Ureter (tissue), 1 donor: ENCODE measurements at places on chromosomes 7 and 10. TPM values are rescaled to one million over a fixed set of nuclear protein-coding genes. Genes with fewer than 3 reads are reported as not detected.

Gene CTAGE6
- 3.1 TPM for total RNA-seq

Gene GTF2IRD1
- total RNA-seq: 30.0 TPM

Gene ZNF117
- total RNA-seq: 30.2 TPM

Gene SYT15
- total RNA-seq: 10.4 TPM

Gene GIMAP1
- 3.5 TPM for total RNA-seq

Gene EPO
- total RNA-seq: 0.68 TPM

Gene SAP25
- 2.8 TPM for total RNA-seq

Gene TEX36
- not detected for total RNA-seq

Gene RPEL1
- not detected for total RNA-seq

GRCh38 chr10:127524229-127524628 is 24.9 kb upstream of the NPS start:
- no peak for DNase-seq

GRCh38 chr7:18228686-18229085 is 201.0 kb upstream of the PRPS1L1 start:
- DNase-seq: no peak

DNA sequence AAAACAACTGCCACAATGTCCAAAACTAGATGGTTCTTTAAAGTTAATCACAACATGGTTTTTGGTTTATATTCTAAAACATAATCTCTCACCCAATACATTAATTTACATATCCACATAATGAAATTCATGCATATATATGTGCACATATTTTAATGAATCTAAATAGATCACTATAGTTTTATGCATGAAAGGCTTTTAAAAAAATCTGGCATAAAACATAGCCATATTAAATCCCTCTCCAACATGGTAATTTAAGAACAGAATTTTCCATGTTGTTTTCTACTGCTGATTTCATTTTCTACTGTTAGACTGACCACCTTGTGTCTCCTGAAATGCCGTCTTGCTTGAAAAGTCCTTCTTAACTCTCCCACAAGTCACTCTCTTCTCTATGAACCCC is 196.1 kb upstream of the AOAH start:
- no peak for DNase-seq

GRCh38 chr10:119370111-119370741 is 162.9 kb downstream of the GRK5 start:
- no peak for DNase-seq

- DNase-seq: peak; percentile 70
Measured at GRCh38 chr7:105791926-105792325, 84.5 kb downstream of the ATXN7L1 start.

DNA sequence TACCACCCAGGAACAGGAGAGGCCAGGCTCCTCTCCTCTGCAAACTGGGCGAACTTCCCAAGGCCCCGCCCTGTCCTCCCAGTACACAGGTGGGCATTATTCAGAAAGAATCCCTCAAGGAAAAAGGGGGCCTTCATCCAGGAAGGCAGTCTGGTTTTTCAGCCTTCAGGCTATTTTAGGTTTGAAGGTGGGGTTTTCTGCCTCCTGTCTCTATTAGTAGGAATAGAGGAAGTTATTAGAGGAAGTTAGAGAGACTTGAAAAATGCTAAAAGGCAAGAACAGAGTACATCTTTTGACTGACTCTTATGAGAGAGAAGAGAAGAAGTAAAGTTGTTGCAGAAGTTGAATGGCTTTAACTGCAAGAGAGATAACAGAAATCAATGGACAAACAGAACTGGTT is 250.9 kb upstream of the SORCS1 start:
- DNase-seq: no peak

GRCh38 chr10:2980791-2981360 is 86.5 kb upstream of the PFKP start:
- DNase-seq: no peak

GRCh38 chr7:105647591-105647990 is 66.3 kb upstream of the EFCAB10 start:
- no peak for DNase-seq

GRCh38 chr10:123031124-123031523 is 22.3 kb downstream of the ACADSB start:
- no peak for DNase-seq

DNA sequence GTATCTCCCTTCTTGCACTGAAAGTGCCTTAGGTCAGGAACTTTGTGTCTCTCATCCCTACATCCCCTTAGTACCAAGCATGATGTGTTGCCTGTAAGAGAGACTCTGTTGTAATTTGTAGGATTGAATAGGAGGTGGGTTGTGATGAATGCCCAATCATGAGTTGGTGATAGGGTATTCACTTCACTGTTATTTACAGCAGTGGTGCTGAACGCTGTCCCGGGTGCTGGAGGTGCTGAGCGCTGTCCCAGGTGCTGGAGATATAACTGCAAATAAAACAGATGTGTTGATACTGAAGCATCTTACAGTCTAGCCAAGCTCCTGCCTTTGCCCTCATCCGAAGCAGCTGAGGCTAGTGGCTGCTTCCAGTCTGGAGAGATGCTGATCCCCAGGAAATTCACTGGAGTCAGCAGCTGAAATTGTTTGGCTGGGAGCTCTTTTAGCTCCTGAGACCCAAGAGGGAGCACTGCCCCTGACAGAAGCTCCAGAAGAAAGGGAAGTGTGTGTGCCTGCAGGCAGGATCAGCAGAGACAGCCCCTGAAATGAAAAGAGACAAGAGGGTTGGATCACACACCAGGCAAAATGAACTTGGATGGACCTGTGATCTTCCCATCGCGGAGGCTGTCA is 183.4 kb downstream of the SORCS3 start:
- no peak for DNase-seq

- no peak for DNase-seq
Measured at GRCh38 chr7:77765481-77765880, 32.8 kb downstream of the TMEM60 start.

GRCh38 chr7:22860784-22861482 is 38.3 kb upstream of the TOMM7 start:
- DNase-seq: no peak

DNA sequence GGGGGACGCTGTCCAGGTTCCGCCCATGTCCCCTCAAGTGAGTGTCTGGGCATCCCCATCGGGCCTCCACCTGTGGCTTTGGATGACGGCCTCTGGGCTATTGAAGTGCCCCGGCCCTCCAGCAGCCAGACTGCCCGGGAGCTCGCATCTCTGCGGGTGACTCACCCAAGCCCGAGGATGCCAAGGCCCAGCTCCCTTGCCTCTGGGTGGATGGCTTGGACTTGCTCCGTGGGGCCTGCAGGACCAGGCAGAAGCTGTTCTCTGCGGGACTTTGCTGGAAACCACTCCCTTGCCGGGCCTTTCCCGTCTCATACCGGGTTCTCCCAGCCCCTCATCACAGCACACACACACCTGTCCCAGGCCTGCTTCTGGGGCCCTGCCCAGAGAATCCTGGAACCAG is 22.4 kb downstream of the DPYSL4 start:
- DNase-seq: no peak

GRCh38 chr10:85602306-85602705 is 764.3 kb downstream of the GRID1 start:
- peak; percentile 29 for DNase-seq

GRCh38 chr7:127415060-127415742 is 22.7 kb upstream of the ZNF800 start:
- DNase-seq: no peak

DNA sequence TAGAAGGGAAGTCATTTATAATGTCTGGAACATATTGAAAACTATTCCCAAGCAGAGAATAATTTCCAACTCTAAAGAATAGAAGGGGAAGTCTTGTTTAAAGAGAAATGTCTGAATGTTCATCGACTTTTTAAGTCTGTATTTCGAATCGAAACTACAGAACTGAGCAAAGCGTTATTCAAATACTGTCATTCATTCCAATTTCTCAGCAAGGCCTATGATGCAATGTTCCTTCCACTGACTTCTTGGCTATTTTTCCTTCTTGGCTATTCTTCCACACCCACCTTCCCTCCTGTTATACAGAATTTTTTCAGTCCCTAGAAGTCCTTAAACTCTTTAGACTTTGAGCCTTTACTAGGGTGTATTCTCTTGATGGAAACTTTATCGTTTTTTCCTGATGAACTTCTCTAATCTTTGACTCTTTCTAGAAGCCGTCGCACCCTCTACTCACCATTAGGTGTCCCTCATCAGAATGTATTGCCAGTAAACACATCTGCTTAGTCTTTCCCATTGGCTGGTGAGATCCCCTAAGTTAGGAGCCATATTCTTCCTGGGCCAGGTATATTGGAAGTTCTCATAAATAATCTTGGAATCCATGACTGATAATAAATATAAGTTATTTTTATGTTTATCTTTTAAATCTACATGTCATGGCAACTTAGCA is 235.7 kb upstream of the CCDC6 start:
- no peak for DNase-seq

GRCh38 chr10:100934084-100934659 is 21.4 kb downstream of the SLF2 start:
- DNase-seq: no peak

- DNase-seq: no peak
Measured at GRCh38 chr10:89115876-89116627, 91.1 kb downstream of the CH25H start.

GRCh38 chr10:52226197-52226847 is 87.8 kb upstream of the DKK1 start:
- no peak for DNase-seq

DNA sequence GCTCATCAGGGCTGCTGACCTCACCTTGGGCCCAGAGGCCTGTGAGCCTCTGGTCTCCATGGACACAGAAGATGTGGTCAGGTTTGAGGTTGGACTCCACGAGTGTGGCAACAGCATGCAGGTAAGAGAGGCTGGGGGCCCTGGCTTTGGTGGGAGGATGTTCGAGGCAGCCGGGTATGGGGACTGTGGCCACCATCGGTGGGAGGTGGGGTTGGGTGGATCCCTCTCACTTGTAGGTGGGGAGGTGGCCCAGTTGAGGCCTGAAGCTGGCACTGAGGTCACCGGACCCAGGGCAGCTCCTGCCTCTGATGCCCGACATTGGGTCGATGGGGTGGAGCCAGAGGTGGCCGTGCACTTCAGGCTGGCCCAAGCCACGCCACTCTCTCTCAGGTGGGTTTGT is 406 bp downstream of the ZP3 start:
- no peak for DNase-seq

DNA sequence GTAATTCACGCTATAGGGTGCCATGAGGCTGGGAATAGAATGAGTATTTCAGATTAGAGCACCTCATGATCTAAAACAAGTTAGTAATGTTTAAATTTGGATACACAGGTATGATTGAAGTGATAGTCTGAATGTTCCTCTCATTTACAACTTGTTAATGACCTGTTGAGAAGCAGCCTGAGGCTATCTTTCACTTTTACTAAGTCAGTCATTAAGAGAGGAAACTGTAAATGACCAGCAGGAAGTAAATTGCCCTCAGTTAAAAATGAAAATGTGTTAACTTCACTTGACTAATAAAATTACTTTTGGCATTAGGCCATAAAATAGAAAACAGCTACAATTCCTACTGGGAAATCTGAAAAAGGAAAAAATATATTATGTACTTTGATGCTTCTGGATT is 1042.0 kb downstream of the DNAJB9 start:
- DNase-seq: no peak

DNA sequence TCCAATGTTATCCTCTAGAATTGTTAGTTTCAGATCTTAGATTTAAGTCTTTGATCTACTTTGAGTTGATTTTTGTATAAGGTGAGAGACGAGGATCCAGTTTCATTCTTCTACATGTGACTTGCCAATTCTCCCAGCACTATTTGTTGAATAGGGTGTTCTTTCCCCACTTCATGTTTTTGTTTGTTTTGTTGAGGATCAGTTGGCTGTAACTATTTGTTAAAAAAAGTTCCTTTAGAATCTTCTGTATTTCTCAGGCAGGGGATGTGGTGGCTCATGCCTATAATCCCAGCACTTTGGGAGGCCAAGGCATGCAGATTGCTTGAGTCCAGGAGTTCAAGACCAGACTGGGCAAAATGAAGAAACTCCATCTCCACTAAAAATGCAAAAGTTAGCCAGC is 151.8 kb downstream of the JMJD1C start:
- DNase-seq: no peak

DNA sequence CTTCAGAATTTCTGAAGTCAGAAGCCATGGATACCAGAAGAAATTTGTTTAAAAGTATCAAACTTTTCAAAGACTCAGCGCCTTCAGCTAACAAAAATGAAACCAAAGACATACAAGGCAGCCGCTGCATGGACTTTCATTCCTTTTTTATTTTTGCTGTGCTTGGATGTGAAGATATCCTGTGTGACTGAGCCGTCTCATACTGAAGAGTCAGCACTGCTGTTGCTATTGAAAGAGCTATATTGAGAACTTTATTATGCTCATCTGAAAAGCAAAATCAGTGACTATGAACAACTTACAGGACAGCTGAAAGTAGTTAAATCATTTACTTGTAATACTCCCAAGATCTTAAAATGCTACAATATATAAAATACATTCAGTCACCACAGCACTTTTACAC is 809.2 kb downstream of the NXPH1 start:
- no peak for DNase-seq

GRCh38 chr7:3438352-3438751 is 137.3 kb downstream of the SDK1 start:
- DNase-seq: no peak

GRCh38 chr7:157409149-157409752 is 72.4 kb downstream of the DNAJB6 start:
- DNase-seq: no peak

DNA sequence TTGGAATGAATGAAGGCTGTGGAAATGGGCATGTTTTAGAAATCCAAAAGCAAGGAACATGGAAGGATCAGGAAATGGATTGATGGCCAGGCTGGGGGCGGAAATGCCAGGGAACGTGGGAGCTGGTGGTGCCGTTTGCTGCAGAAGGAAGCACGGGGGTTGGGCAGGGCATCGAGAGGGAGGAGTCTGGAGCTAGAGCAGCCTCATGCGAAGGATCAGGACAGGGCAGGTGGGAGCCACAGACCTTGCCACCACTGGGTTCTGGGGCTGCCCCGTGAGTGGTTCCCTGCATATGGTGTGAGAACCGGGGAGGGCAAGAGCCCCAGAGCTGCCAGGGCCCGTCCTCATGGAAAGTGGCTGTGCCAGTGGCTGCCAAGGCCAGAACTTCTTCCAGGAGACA is 193.8 kb upstream of the ZNF32 start:
- no peak for DNase-seq

- DNase-seq: no peak
Measured at GRCh38 chr7:77330169-77330882, 85.8 kb downstream of the GSAP start.

- DNase-seq: no peak
Measured at GRCh38 chr10:106765241-106765754, 399.2 kb downstream of the SORCS1 start.

DNA sequence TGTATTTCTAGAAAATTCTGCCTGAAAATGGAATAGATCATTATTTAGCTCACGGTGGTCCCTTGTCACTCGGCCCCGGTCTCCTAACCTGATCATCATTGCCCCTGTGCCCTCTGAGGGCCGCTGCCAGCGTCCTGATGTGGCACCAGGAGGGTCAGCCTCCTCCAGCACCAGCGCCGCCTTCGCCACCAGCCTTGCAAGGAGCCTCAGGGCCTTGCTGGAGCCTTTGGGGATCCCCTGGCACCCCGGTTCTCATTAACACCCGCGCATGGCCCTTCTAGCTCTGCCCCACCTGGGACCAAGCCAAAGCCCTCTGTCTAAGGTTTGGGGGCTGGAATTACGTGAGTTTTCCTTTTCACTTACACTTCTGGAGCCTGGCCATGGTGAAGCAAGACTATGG is 282.5 kb upstream of the ADARB2 start:
- no peak for DNase-seq
